ENCODE measurements at places on chromosomes 4 and X.

DNA sequence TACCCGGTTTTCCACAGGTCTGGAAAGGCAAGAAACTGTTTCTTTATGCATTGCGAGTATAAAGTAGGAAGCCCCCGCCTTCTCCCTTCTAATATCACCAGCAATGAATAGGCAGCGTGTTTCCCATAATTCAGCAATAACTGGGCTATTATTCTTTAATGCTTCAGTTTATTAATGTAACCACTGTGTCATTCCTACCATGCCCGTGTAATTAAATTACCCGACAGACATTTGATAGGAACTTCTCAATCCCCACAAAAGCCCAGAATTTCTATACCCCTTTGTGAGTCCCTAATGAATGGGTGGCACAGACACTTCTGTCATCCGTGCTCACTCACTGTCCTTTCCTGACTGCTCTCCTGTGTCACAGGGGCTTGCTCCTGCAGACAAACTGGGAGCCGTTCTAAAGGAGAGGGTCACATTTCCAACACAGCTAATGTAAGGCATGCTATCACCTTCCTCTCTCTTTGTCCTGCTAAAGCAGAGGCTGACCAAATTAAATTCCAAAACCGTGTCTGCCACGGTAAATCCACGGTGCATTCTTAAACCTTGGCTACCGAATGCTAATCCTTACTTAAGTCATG is 108.5 kb upstream of the MID1 start:
- DNase-seq = no peak

GRCh38 chr4:131316086-131316485 is 1833.0 kb upstream of the PCDH10 start:
- DNase-seq = no peak

DNA sequence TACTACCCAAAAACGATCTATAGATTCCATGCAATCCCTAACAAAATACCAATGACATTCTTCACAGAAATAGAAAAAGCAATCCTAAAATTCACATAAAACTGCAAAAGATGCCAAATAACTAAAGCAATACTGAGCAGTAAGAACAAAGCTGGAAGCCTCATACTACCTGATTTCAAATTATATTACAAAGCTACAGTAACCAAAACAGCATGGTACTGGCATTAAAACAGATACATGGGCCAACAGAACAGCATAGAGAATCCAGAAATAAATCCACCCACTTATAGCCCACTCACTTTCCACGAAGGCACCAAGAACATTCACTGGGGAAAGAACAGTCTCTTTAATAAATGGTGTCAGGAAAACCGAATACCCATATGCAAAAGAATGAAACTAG is 74.7 kb downstream of the PHF8 start:
- no peak for DNase-seq

- peak; percentile 57 for DNase-seq
Observed at GRCh38 chr4:121728798-121729226, 32.0 kb upstream of the ANXA5 start.

DNA sequence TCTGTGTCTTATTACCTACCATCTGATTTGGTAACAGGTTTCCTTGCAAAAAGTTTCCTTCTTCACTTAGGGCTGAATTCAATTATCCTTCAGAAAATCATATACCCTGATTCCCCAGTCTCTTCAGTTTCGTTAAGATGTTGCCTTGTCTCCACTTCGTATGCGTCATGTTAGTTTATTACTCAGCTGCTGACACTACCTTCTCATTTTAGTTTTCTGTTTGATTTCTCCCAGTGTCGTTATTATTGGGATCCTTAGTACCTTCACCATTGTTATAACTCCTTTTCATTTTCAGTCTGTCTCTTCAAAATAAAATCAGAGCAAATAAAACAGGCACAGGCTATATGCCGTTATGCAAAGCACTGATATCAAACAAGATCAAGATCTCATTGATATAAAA is 87.5 kb upstream of the RBPJ start:
- DNase-seq = no peak

DNA sequence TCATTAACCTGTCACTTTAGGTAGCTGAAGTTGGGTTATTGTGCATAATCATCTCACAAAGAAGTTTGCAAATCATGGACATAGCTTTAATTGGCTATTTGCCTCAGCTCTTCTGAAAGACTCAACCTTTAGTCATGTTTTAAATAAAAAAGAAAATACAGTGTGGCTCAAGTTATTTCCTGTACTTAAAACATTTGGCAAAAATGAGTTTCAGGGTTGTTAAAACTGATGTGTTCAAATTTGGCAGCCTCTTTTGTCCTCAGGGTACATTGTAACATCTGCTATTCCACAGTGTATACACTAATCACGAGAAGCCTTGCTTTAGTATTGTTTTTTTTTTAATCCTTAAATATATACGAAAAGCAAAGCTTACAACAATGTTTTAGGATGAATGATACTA is 31.5 kb upstream of the HPGD start:
- no peak for DNase-seq

DNA sequence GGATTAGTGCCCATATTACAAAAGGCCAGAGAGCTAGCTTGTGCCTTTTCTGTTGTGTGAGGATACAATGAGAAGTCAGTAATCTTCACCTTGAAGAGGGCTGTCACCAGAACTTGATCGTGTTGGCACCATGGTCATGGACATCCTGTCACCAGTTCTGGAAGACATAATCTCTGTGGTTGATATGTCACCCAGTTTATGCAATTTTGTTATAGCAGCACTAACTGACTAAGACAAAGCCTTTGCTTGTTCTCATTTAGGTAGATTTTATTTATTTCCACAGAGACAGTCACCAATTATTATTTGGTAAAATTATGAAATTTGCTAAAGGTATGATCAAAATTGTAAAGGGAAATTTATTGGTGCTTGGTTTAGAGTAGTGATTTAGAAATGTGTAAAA is 308.8 kb upstream of the CPXCR1 start:
- no peak for DNase-seq

DNA sequence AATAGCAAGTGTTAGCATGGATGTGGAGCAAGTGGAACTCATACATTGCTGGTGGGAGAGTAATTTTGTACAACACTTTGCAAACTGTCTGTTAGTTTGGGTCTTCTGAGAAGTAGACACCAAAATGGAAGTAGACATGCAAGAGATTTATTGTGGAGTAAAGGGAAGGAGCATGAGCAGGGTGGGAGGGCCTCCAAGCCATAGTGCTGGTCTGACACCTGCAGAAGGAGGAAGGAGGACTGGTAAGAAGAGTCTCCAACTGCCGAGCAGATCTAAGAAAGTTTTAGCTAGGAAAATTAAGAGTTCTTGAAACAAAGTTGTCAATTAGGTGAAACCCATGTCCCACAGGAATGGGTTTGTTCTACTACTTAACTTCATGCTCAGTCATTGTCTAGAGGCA is 64.0 kb upstream of the DDIT4L start:
- DNase-seq = no peak

GRCh38 chrX:17617806-17618205 is 119.5 kb upstream of the SCML1 start:
- DNase-seq = no peak

- no peak for DNase-seq
Observed at GRCh38 chrX:9664224-9664623, 101.4 kb downstream of the GPR143 start.

- DNase-seq = no peak
Observed at GRCh38 chrX:68634649-68635227, 12.7 kb upstream of the STARD8 start.

DNA sequence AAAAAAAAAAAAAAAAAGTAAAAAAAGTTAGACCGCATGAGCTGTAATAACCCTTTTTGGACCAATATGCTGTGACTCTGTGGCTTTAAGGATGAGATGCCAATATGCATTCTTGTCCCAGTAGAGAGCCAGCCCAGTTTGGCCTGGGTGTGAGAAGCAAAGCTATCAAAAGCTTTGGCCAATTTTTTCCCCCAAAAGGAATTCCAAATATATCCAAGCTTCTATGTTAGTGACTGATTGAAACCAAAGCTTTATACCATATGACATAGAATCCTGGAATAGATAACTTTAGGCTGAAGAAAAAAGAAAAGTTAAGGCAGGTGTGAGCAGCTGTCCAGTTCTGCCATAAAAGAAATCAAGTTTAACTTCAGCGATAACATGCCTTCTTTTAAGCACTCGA is 30.5 kb upstream of the RBPJ start:
- DNase-seq = no peak

DNA sequence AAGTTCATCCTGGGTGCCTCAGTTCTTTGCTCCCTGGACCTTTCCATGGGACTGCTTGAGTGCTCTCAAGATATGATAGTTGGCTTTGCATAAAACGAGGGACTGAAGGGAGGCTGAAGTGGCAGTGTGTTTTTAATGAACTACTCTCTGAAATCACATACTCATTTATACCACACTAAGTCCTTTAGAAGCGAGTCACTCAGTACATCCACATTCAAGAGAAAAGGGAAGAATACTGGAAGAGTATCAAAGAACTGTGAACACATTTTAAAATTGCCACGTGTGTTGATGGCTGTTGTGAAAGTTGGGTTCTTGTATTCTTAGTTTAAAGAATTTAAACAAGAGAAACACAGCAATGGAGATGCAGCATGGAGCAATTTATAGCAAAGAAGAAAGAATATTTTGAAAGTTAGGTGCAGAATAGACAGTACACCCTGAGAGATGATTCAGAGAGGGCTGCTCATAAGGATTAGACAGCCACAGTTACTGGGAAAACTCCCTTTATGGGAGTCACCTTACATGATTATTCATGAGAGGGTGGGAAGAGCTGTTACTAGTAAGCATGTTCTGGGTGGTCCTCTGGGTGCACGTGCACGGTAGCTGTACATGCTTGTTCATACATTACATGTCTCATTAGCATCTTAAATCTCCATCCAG is 380.7 kb downstream of the ADGRL3 start:
- DNase-seq = no peak

DNA sequence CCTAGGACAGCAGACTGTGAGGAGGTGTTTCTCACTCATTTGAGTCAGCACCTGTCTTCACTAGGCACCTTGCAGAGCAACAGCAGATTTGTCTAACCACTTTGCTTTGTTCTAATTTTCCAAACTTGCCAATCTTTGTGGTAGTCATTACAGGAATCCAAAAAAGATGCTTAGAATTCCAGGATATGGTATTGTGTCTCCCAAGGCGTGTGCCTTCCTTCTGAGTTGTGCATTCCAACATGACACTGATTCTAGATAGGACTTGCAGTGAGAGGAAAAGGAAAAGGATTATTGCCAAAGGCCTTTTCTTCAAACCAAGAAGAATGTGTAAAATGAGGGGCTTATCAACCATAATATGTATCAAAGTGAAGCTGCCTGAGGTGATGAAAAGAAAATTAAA is 126.2 kb downstream of the MAPK10 start:
- DNase-seq = peak; percentile 91

DNA sequence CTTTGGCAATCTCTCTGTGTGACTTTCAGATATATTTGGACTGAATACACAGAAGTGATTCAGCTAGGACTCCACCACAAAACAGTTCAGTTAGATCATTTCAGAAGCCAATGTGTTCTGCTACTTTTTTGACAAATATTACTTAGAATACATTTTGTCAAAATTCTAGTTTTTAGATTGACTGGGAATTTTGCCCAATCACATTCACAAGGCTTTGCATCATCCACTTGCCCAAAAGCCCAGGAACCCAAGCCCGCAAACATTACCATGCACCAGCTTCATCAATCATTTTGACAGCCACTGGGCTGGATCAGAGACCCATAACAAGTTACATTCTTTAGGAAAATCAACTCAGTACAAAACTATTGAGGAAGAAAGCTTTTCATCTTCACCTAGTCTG is 256.6 kb upstream of the NDST3 start:
- no peak for DNase-seq

GRCh38 chrX:19194285-19195242 is 72.3 kb upstream of the ADGRG2 start:
- no peak for DNase-seq

- no peak for DNase-seq
Observed at GRCh38 chr4:94400191-94400590, 51.6 kb upstream of the PDLIM5 start.

GRCh38 chrX:97685753-97686152 is 802.0 kb downstream of the RPA4 start:
- DNase-seq = peak; percentile 59

DNA sequence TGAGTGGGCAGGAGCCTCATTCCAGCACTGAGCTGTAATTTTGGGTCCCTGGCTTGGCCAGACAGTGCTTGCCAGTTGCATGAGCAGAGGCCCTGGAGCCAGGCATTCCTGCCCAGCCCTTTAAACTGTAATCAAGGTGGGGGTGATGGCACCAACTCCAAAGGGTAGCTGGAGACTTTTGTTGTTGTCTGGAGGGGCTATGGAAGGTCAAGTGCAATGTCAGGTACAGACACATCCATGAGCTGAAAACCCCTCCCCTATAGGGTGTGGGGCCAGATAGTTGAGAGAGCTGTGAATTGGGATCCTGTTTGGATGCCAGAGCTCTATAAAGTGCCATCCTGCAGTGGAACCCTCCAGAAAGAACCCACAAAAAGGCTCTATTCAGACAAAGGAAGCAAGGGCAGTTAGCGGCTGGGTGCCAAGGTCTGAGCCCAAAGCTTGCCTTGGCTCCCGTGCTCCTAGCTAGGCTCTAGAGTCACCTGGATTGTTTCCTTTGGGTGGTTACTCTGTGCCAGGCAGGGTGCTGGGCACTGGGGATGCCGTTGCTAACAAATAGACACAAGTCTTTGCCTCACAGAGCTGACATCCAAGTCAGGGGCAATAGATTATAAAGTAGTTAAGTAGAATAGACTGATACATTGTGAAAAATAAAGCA is 163.0 kb downstream of the EFNB1 start:
- no peak for DNase-seq

GRCh38 chr4:57187246-57187645 is 77.1 kb upstream of the IGFBP7 start:
- peak; percentile 11 for DNase-seq

DNA sequence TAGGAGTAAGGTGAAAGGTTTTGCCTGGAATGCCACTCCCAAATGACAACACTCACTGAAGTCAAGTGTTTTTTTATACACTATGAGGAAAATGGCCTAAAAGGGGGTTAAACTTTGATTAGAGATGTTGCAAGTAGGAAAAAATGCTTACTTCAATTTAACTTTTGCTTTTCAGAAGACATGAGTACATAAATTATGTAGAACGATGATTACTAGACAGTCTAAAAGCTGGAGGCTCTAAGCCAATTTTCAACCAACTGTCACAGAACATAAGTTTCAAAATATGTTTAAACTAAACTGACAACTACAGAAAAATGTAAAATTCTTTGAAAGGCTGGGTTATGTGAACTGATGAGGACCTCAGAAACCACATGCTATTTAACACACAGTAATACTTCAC is 83.4 kb downstream of the SHISA3 start:
- DNase-seq = no peak

- DNase-seq = no peak
Observed at GRCh38 chr4:78613522-78614321, 62.2 kb downstream of the ANXA3 start.

GRCh38 chr4:114077610-114078009 is 98.2 kb upstream of the ARSJ start:
- DNase-seq = no peak

GRCh38 chr4:98996765-98997068 is 1.2 kb downstream of the METAP1 start:
- DNase-seq = no peak

GRCh38 chr4:179372242-179372641 is 1930.0 kb upstream of the AGA start:
- DNase-seq = no peak

All from cardiac muscle cell (in vitro differentiated cells and primary cell).